CD4-positive, alpha-beta memory T cell (primary cell): ENCODE measurements at places on chromosomes 1 and 21. TPM values are rescaled to one million over a fixed set of nuclear protein-coding genes. Genes with fewer than 3 reads are reported as not detected.
A peak's percentile ranks its signal among the peaks of the same experiment; 100 is the strongest.

DNA sequence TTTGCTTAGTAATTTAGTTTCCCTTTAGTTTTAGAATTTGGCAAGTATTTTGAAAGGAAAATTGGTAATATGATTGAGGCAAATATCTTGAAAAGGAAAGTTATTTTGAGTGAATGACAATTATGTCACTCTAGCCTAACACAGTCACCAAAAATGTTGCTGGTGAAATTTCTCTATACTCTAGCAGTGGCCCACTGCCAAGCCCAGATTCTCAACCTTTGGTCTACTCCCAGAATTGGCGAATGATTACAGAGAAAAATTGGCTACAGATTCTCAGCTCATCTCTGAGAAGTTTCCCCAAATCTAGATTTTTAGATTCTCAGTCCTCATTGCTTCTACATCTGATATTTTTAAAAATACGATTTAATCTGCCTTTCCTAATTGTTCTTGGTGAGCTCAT lies 84.9 kb downstream of the PIGK start:
- H3K27ac ChIP-seq: no peak overlapping the region
- H3K27me3 ChIP-seq: no peaks in the 10 kb centered on the region
- no peak for DNase-seq
- H3K4me3 ChIP-seq: no peak overlapping the region
- no peaks in the 10 kb centered on the region for H3K4me1 ChIP-seq
- no peaks in the 10 kb centered on the region for H3K36me3 ChIP-seq

ST6GALNAC3 gene
- 0.47 TPM for total RNA-seq

DNA sequence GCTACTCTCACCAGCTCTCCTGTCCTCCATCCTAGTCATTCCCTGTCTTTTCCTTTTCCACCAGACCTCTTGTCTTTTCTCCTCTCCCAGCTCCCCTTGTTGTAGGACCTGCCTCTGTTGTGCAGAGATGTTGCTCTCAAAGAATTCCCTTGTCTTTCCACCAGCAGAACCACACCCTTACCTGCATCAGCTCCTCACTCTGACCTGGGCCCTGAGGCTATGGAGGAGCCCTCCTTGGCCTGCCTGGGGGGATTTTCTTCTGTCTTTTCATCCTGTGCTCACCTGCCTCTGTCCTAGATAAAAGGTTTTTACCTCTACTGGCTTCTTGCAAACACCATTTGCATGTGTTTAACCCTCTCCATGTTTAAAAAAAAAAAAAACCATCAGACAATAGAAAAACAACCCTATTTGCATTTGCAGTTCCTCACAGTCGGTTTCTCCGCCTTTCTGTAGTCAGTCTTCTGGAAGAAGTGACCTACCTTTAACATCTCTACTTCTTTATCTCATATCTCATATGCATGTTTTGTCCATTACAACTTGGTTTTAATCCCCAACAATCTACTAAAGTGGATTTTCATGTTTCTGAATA lies 12.1 kb downstream of the FCRL5 start:
- no peaks in the 10 kb centered on the region for H3K36me3 ChIP-seq
- no peak for DNase-seq
- no peak overlapping the region for H3K27ac ChIP-seq
- H3K4me1 ChIP-seq: no peaks in the 10 kb centered on the region
- no peak overlapping the region for H3K4me3 ChIP-seq

GRCh38 chr1:23745515-23745914 lies 2.2 kb downstream of the ELOA start:
- no peak overlapping the region for H3K27ac ChIP-seq
- H3K4me1 ChIP-seq: peaks cover 56% of the 10 kb centered on the region
- DNase-seq: peak; percentile 32
- no peaks in the 10 kb centered on the region for H3K27me3 ChIP-seq
- H3K4me3 ChIP-seq: no peak overlapping the region
- H3K36me3 ChIP-seq: peaks cover 5% of the 10 kb centered on the region

DNA sequence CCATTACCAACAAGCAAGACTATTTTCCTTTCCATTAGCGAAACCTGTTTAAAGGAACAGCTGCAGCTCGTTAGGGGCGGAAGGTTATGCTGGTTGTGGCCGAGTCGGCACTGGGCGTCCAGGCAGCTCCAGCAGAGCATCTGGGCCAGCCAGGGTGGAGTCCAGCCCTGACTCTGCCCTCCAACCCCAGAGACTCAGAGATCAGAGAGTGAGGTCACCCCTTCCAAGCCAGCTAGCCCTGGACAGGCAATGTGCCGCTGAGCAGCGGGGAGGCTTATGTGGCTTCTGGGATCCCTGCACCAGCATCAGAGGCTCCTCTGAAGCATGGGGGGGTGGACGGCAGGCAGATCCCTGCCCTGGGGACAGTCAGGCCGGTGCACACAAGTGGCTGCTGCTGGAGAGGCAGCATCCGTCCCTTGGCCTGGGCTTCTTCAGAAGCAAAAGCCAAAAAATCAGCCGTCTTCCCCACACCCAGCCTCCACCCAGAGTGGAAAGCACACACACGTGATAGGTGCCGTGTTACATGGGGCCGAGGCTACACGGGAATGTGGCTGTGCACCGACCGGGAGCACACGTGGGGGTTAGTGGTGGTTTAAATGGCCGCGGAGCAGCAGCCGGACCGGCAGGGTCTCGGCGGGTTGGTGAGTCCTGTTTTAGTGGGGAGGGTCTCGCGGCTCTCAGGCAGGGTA lies 30.1 kb downstream of the SLC66A1 start:
- no peak overlapping the region for H3K4me3 ChIP-seq
- no peak for DNase-seq
- H3K27ac ChIP-seq: no peak overlapping the region
- H3K4me1 ChIP-seq: no peaks in the 10 kb centered on the region
- H3K27me3 ChIP-seq: no peaks in the 10 kb centered on the region

DNA sequence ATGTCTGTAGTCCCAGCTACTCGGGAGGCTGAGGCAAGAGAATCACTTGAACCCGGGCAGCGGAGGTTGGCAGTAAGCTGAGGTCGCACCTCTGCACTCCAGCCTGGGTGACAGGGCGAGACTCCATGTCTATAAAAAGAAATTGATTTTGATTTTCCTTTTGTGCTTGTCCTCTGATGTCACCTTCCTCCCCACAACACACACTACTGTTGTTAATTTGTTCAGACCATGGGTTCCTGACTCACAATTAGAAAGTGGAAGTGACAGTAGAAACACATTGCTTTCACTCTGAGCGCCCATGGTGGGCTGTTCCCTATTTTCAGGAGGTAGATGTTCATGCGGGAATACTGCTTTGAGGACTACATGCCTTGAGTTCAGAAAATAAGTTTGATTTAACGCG lies 165.5 kb upstream of the KCNJ6 start:
- no peak overlapping the region for H3K4me3 ChIP-seq
- H3K27me3 ChIP-seq: no peaks in the 10 kb centered on the region
- no peaks in the 10 kb centered on the region for H3K4me1 ChIP-seq
- DNase-seq: no peak
- H3K27ac ChIP-seq: no peak overlapping the region
- no peaks in the 10 kb centered on the region for H3K36me3 ChIP-seq

DNA sequence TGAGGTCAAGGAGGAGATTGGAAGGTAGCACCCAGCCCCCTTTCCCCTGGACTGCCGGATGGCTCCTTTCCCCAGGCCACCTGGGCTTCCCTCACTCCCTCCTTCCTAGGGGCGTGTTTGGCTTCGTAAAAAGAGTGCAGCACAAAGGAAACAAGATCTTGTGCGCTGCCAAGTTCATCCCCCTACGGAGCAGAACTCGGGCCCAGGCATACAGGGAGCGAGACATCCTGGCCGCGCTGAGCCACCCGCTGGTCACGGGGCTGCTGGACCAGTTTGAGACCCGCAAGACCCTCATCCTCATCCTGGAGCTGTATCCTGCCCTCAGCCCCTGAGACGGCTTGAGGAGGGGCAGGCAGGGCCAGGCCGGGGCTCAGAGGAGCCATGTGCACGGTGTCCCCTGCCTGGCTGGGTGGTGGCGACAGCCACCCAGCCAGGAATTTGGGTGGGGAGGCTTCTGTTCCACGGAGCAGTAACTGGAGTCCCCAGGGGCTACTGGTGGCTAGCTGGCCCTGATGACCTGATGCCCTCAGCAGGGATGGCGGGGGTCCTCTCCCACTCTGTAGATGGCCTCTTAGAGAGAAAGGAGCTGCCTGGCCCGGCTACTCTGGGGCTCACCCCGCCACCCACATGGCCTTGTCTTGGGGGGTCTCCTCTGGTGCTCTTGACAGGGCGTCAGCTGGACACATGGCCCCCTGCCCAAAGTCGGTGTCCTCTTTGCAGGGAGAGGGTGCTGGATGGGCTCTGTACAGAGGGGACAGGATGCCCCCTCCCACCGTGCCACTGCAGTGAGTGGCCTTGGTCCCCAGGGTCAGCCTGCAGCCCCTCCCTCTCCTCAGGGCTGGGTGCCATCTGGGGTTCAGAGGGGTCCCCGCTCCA lies 39.5 kb downstream of the TRIM11 start:
- DNase-seq: no peak
- H3K27me3 ChIP-seq: no peaks in the 10 kb centered on the region
- H3K4me1 ChIP-seq: no peaks in the 10 kb centered on the region
- no peak overlapping the region for H3K27ac ChIP-seq

GRCh38 chr1:234216116-234216703 lies 157.0 kb upstream of the COA6 start:
- H3K27ac ChIP-seq: no peak overlapping the region
- H3K4me1 ChIP-seq: peaks cover 18% of the 10 kb centered on the region
- peaks cover 4% of the 10 kb centered on the region for H3K27me3 ChIP-seq
- no peak for DNase-seq
- no peak overlapping the region for H3K4me3 ChIP-seq
- H3K36me3 ChIP-seq: no peaks in the 10 kb centered on the region

DNA sequence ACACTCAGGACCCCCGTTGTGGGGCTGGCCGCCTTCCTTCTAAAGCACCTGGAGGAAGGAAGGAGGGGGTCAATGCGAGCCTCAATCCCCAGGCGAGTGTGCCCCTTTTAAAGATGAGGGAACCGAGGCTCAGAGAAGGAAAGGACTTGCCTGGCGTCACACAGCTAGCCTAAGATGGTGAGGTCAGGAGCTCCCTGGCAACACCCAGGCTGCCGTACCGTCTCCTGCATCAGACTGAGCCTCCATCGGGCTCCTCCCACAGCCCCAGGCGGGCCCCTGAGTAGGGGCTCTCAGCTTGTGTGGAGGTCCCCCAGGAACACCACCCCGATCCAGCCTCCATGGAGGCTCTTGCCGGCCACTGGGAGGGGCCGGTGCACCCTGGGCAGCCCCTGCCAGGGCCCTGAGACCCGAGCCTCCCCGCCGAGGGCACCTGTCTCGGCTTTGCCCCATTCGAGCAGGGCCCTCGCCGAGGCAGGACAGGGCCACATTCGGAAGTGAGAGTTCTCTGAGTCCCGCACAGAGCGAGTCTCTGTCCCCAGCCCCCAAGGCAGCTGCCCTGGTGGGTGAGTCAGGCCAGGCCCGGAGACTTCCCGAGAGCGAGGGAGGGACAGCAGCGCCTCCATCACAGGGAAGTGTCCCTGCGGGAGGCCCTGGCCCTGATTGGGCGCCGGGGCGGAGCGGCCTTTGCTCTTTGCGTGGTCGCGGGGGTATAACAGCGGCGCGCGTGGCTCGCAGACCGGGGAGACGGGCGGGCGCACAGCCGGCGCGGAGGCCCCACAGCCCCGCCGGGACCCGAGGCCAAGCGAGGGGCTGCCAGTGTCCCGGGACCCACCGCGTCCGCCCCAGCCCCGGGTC lies at the start of gene AIRE:
Gene AIRE (plus strand): TSS at position 739 of the 855 bp plus-strand sequence. CDS start 131 bp downstream, outside the sequence.
- no peaks in the 10 kb centered on the region for H3K36me3 ChIP-seq
- no peak within 1 kb of the TSS for H3K4me3 ChIP-seq
- H3K27ac ChIP-seq: no peak within 1 kb of the TSS
- DNase-seq: no peak
- no peaks in the 10 kb centered on the region for H3K4me1 ChIP-seq

DNA sequence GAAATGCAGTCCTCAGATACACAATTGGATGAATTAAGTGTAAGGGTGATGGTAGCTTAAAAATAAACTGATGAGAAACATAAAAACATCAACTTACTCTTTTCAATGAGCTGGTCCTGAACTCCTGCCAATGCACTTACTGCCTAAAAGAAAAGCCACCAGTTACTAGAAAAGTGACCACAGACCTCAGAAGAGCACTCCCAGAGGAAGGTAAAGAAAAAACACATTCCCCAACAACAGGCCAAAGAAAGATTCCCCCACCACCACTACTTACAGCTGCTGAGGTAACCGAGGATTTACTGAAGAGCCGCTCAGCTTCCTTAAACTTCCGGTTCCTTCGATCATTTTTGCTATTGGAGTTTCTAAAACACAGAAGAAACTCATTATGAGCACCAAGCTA lies 5.4 kb downstream of the MEAF6 start:
- H3K4me3 ChIP-seq: no peak overlapping the region
- no peaks in the 10 kb centered on the region for H3K27me3 ChIP-seq
- DNase-seq: no peak
- H3K36me3 ChIP-seq: peaks cover 30% of the 10 kb centered on the region
- no peak overlapping the region for H3K27ac ChIP-seq
- H3K4me1 ChIP-seq: peaks cover 26% of the 10 kb centered on the region

GRCh38 chr1:153613406-153613805 lies 469 bp upstream of the S100A16 start:
- H3K4me1 ChIP-seq: no peaks in the 10 kb centered on the region
- no peak for DNase-seq
- H3K27ac ChIP-seq: no peak overlapping the region
- H3K4me3 ChIP-seq: no peak overlapping the region
- H3K36me3 ChIP-seq: no peaks in the 10 kb centered on the region

AGT gene
- not detected for total RNA-seq

HFM1 gene
- total RNA-seq: not detected

- H3K27ac ChIP-seq: no peak overlapping the region
- H3K4me3 ChIP-seq: no peak overlapping the region
- no peaks in the 10 kb centered on the region for H3K27me3 ChIP-seq
Observed at GRCh38 chr1:183243161-183244050, 57.3 kb downstream of the LAMC2 start.

FCRL1 gene
- total RNA-seq: not detected

DNA sequence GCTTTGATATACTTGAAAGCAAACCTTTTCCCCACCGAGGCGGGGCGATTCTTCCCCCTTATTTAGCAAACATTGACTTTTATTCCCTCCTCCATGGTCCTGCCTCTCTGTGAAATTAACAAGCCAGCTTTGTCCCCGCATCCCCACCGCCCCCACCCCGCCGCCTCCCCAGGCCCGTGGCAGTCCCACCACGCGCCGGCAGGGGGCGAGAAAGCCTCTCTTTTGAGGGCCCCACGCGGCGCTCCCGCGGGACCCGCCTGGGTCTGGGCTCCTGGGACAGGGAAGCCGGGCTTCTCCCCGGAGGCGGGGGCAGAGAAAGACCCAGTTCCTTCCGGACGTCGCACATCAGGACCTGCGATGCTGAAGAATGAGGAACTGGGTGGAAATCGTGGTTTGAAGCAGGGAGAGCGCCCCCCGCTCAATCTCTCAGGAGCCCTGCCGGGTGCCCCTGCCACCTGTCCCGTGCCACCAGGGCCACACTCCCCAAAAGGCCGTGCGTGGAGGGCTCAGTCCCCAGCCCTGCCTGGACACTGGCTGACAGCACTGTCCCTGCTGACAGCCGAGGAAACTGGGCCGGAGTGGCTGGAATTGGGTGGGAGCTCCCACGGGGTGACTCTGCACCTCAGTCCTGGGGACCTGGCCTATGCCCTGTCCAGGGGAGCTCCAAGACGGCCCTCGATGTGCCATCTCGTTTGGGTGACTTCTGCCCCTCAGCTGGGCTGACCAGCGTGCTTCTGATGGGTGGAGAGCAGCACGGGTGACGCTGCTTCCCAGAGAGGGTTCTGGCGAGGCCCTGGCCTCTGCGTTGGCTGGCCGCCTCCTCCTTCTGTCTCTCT lies 8.6 kb upstream of the ACTRT2 start:
- no peaks in the 10 kb centered on the region for H3K36me3 ChIP-seq
- H3K4me1 ChIP-seq: no peaks in the 10 kb centered on the region
- peak; percentile 14 for DNase-seq
- H3K4me3 ChIP-seq: no peak overlapping the region
- no peaks in the 10 kb centered on the region for H3K27me3 ChIP-seq

DIO1 gene
- not detected for total RNA-seq

POMGNT1 gene
- total RNA-seq: 41.4 TPM
